Endodermal cell (in vitro differentiated cells): ENCODE measurements at places on chromosomes 6 and 20. TPM values are rescaled to one million over a fixed set of nuclear protein-coding genes. Genes with fewer than 3 reads are reported as not detected.

The MLN gene
- not detected in 3 replicates for total RNA-seq

GRCh38 chr6:17919496-17919895 lies 67.9 kb downstream of the KIF13A start:
- no peak for DNase-seq
- no peaks in the 10 kb centered on the region for H3K36me3 ChIP-seq
- H3K4me1 ChIP-seq: peaks cover under 1% of the 10 kb centered on the region
- H3K4me3 ChIP-seq: no peak overlapping the region

DNA sequence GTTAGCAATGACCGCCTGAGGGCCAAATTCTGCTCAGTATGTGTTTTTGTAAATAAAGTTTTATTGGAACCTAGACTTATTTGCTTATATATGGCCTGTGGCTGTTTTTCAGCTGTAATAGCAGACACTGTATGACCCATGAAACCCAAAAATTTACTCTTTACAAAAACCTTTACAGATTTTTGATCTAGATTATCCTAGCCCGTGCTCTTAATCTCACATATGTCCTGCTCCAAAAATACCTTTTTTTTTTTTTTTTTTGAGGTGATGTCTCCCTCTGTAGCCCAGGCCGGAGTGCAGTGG lies 148.0 kb upstream of the ZNF217 start:
- peaks cover 29% of the 10 kb centered on the region for H3K4me1 ChIP-seq
- no peak overlapping the region for H3K4me3 ChIP-seq
- DNase-seq: no peak
- no peaks in the 10 kb centered on the region for H3K36me3 ChIP-seq
- no peak overlapping the region for H3K27ac ChIP-seq

DNA sequence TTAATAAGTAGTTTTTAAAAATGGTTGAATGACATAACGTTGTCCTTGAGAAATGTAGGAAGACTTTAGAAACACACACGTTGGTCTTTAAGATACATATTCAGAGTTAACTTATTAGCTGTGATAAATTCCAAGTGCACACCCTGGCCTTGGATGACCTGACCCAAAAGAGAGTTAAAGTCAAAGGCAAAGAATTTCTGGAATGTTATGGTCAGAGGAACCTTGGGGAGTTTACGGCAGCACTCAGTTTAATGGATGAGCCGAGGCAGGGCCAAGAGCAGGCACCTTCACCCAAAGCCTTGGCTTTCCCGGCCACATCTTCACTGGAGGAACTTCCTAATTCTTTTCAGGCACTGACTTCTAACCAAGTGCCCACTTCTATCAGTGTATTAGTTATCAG lies 200.5 kb downstream of the SMOC2 start:
- no peak for DNase-seq
- H3K36me3 ChIP-seq: no peaks in the 10 kb centered on the region
- H3K27ac ChIP-seq: no peak overlapping the region
- no peaks in the 10 kb centered on the region for H3K4me1 ChIP-seq
- H3K27me3 ChIP-seq: no peaks in the 10 kb centered on the region
- no peak overlapping the region for H3K4me3 ChIP-seq

GRCh38 chr6:133512410-133513016 lies 271.4 kb downstream of the EYA4 start:
- H3K36me3 ChIP-seq: no peaks in the 10 kb centered on the region
- H3K4me3 ChIP-seq: no peak overlapping the region
- H3K4me1 ChIP-seq: no peaks in the 10 kb centered on the region
- peak; percentile 83 for DNase-seq

- no peak for DNase-seq
- no peaks in the 10 kb centered on the region for H3K27me3 ChIP-seq
- no peaks in the 10 kb centered on the region for H3K36me3 ChIP-seq
- no peaks in the 10 kb centered on the region for H3K4me1 ChIP-seq
Measured at GRCh38 chr6:129667621-129668020, 42.4 kb downstream of the ARHGAP18 start.

GRCh38 chr6:29071831-29072723 lies 15.0 kb downstream of the OR2B3 start:
- no peak overlapping the region for H3K4me3 ChIP-seq
- H3K36me3 ChIP-seq: no peaks in the 10 kb centered on the region
- H3K27me3 ChIP-seq: no peaks in the 10 kb centered on the region
- peak; percentile 85 for DNase-seq
- no peak overlapping the region for H3K27ac ChIP-seq
- no peaks in the 10 kb centered on the region for H3K4me1 ChIP-seq

DNA sequence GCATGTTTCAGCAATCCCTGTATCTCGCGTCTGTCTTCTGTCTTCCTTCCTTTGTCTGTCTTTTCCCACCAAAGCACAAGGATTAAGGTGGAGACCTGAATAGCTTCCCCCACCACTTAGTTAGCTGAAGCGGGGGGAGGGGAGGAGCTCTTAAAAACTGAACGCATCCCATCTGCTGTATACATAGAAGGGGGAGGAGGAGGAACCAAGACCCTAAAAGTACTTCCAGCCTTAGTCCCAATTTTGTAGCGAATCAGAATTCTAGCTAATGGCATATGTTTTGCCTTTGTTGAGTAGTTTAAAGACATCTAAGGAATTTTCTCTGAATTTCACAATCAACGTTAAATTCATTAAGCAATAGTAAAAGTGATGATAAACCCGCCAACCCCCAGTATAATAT lies 47.9 kb downstream of the GNAS start:
- DNase-seq: no peak
- peaks cover 88% of the 10 kb centered on the region for H3K36me3 ChIP-seq
- H3K4me3 ChIP-seq: peak overlapping the region; percentile 35
- H3K27ac ChIP-seq: peak overlapping the region; percentile 27
- no peaks in the 10 kb centered on the region for H3K27me3 ChIP-seq

- H3K27me3 ChIP-seq: peaks cover 56% of the 10 kb centered on the region
- peak; percentile 91 for DNase-seq
- no peaks in the 10 kb centered on the region for H3K4me1 ChIP-seq
- peak overlapping the region; percentile 68 for H3K4me3 ChIP-seq
- no peak overlapping the region for H3K27ac ChIP-seq
Measured at GRCh38 chr20:35226884-35227681, 593 bp downstream of the MMP24 start.
